T47D (cell line): ENCODE measurements at places on chromosomes 16 and 17.

- DNase-seq: no peak
These were observed 23.6 kb upstream of the ENPP7 start for GRCh38 chr17:79706931-79707850.

GRCh38 chr17:61447358-61447757 is 4.9 kb upstream of the TBX4 start:
- no peak for DNase-seq

- peak; percentile 92 for DNase-seq
These were observed 18.4 kb upstream of the ZFP90 start for GRCh38 chr16:68520649-68521086.

GRCh38 chr17:40551879-40552768 is 13.1 kb downstream of the CCR7 start:
- peak; percentile 83 for DNase-seq

- DNase-seq: no peak
These were observed 133.9 kb downstream of the SOCS1 start for GRCh38 chr16:11121914-11122692.
